ENCODE measurements at places on chromosomes 3 and 15. TPM values are rescaled to one million over a fixed set of nuclear protein-coding genes. Genes with fewer than 3 reads are reported as not detected.

TRH gene
- total RNA-seq: not detected

NPAP1 gene
- not detected for total RNA-seq

SLC27A2 gene
- total RNA-seq: 1.2 TPM

TTLL13 gene
- total RNA-seq: 0.20 TPM

NSMCE3 gene
- 8.9 TPM for total RNA-seq

GOLGA8G gene
- total RNA-seq: not detected

AGTR1 gene
- not detected for total RNA-seq
